ENCODE measurements at places on chromosomes 1 and 21.

GRCh38 chr1:33157131-33157530 lies 24.7 kb downstream of the TRIM62 start:
- no peak for DNase-seq

GRCh38 chr1:246333855-246334254 lies 173.2 kb downstream of the SMYD3 start:
- DNase-seq = no peak

- DNase-seq = no peak
These were observed at the start of gene TSTD1 for GRCh38 chr1:161038523-161039153. TSTD1 (minus strand) TSS chr1:161038964; CDS start chr1:161038889, 75 bp downstream.

DNA sequence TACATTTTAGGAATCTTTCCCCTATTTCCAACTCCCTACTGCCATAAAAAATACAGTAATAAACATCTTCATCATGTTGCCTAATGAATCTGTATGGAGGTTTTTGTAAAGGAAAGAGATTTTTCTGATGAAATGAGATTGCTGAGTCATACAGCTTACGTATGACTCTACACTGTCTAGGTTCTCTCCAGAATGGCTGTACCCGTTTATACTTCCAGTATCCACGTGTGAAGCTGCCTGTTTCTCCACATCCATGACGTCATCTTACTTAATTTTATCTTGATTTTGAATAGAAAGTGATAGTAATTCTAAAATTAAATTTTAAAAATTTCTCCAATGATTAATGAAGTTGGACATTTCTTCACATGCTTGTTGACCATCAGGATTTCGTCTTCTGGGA lies 103.7 kb downstream of the COQ8A start:
- DNase-seq = no peak

DNA sequence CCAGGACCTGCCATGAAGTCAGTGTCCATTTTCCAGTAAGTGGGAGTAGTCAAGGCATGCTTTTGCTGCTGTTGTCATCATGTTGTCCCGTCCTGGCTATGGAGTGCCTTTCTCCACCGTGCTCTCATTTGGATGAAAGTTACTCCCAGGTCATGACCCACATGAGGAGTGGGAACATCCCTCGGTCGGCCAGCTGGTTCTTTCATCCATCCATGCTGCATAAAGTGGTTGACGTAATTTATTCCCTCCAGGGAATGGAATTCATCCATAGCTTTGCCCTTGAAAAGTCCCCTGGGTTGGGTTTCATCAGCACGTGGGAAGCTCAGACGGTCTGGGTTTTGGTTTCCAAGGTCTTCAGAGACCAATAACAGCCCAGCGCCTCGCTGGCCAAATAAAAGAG lies 11.6 kb downstream of the PLA2G2A start:
- DNase-seq = no peak

DNA sequence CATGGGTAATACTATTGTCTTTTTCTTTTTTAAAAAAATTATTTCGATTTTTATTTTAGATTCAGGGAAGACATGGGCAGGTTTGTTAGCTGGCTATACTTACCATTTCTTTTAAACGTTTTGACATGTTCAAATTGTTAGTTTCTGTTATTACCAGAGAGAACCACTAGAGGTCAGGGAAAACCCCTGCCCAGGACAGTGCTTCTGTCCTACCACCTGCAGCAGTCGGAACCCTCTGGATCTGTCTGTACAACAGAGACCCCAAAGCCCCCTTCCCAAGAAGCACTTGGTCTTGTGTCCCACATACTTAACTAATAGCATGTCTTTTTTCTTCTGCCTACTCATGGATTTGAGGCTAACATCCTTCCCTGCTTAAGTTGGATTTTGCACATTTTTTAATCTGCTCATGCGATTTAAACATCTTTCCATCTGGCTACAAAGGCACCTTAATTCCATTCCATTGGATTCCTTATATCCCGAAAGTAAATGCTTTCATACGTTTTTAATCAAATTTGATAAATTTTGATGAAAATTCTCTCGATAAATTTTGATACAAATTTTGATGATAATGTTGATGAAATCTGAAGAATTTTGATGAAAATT lies 10.0 kb upstream of the C1orf115 start:
- peak; percentile 17 for DNase-seq

DNA sequence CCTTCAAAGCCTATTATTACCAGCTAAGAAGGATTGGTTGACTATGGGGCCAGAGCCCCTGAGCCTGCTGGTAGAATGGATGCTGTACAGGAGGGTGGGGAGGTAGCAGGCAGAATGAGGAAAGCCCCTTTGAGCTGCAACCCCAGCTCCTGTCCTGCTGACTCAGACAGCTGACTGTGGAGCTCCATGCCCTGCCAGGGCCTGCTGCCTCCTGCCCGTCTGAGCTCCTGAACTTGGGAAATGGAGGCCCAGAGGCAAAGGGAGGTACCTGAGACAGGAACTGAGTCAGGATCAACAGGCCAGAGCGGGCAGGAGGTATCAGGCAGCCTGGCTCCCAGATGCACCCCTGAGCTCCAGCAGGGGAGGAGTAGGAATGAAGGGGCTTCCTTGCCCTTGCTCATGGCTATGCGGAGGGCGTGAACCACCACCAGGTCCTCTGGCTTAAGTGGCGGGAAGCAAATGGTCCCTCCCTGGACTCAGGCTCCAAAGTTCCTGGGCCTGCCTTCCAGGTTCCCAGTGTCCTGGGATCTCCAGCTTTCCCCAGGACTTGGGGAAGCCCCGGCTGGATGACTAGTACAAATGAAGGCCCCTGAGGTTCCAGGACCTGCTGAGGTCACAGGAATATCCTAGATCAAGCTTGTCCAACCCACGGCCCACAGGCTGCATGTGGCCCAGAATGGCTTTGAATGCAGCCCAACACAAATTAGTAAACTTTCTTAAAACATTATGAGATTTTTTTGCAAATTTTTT lies 3.9 kb upstream of the SFN start:
- no peak for DNase-seq

DNA sequence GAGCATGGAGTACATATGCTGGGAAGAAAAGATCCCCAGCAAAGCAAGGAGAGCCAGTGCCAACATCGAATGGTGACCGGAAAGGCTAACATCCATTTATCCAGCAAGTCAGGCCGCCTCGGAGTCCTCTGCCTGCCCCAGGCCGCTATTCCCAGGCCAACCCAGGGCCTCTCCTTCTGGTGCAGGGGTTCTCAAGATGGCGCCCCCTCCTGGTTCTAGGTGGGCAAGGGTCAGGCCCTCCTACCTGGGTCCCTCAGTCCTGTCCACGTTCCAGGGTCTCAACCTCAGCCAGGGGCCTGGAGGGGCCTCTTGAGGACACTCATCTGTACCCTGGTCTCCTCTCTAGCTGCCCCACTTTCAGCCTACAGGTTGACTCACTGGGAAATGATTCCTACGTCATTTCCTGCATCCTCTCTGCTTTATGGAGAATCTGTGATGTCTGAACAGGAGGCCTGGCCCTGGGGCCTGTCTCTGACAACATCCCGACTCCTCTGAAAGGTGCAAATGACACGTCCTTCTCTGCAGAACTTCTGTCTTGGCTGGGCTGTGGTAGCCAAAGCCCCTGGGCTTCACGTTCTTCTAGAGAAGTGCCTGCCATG lies 145.3 kb downstream of the PSMG1 start:
- no peak for DNase-seq

DNA sequence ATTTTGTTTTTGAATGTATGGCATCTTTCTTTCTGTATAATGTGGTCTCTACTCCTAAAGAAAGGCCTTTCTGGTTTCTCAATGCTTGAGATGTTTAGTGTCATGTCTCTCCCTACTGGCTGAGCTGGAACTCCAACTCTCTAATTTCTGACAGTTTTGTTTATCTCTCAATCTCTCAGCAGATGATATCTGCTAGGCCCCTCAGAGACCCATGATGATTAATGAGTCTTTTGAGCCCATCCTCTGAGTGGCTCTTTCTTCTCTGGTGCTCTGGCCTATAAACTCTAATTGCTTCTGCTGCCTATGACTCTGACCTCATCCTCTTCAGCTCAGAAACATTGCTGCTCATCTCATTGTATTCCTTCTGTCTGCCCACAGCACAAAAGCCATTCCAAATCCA lies 46.6 kb downstream of the CRB1 start:
- no peak for DNase-seq

- no peak for DNase-seq
These were observed 18.4 kb downstream of the YIPF1 start for GRCh38 chr1:53871221-53871620.

GRCh38 chr1:24189528-24189927 lies 2.4 kb upstream of the IFNLR1 start:
- DNase-seq = peak; percentile 97

DNA sequence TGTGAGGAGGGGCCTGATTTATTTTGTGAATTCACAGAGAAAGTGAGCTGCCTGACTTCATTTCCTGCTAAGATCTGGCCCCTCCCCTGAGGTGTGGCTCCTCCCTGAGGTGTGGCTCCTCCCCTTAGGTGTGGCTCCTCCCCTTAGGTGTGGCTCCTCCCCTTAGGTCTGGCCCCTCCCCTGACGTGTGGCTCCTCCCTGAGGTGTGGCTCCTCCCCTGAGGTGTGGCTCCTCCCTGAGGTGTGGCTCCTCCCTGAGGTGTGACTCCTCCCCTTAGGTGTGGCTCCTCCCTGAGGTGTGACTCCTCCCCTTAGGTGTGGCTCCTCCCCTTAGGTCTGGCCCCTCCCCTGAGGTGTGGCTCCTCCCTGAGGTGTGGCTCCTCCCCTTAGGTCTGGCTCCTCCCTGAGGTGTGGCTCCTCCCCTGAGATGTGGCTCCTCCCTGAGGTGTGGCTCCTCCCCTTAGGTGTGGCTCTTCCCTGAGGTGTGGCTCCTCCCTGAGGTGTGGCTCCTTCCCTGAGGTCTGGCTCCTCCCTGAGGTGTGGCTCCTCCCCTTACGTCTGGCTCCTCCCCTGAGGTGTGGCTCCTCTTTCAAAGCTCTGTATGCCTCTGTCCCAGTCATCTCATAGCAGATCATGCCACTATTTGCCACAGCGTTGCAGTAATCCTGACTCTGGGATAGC lies 26.9 kb upstream of the LRRC3 start:
- DNase-seq = peak; percentile 47

DNA sequence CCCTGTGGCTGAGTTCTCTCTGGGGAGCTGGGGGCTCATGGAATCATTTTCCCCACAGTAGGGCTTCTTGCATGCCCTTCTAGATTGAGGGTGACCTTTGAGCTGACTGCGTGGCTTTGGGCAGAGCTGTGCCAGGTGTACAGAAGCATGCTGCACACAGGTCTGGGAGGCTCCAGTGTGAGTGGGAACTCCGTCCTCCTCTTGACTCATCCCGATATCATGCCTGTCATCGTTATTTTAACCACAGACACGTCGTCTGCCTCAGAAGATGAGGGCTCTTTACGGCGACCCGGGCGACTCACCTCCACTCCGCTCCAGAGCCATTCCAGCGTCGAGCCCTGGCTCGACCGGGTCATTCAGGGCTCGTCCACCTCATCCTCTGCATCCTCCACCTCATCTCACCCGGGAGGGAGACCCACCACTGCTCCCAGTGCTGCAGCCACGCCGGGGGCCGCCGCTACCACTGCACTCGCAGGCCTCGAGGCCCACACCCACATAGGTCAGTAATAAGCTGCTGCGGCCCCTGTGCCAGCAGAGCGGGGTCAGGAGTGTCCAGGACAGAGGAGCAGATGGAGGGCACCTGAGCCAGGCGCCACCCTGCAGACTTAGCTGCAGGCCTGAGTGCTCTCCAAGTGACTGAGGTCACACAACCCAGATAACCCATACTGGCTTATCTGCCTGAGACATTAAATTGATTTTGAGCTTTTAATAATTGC lies 39.8 kb downstream of the DIP2A start:
- no peak for DNase-seq

DNA sequence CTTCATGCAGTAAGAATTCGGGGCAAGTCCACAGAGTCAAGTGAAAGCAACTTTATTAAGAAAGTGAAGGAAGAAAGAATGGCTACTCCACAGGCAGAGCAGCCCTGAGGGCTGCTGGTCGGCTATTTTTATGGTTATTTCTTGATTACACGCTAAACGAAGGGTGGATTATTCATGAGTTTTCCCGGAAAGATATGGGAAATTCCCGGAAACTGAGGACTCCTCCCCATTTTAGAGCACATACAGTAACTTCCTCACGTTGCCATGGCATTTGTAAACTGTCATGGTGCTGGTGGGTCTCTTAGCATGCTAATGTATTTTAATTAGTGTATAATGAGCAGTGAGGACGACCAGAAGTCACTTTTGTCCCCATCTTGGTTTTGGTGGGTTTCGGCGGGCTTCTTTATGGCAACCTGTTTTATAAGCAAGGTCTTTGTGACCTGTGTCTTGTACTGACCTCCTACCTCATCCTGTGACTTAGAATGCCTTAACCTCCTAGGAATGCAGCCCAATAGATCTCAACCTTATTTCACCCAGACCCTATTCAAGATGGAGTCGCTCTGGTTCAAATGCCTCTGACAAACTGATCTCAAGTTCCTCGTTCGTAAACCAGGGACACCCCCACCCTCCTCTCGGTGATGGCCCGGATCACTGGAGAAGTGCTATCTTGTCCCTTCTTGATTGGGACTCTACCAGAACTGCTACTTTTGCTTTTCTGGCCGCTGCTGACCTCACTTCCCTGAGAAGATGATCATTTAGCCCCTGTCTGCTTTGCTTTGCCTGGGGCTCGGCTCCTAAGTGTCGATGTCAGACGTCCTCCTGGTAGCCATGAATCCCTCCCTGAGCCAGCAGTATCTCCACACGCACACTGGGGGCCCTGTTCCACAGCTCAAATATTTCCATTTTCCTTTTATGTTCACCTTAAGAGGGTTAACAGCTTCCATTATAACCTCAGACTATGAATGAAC lies 48.8 kb downstream of the CLSTN1 start:
- DNase-seq = no peak

- no peak for DNase-seq
These were observed 242.5 kb upstream of the AJAP1 start for GRCh38 chr1:4411862-4412261.

GRCh38 chr1:93864175-93864574 lies 14.8 kb downstream of the DNTTIP2 start:
- DNase-seq = no peak

Data from MV-4-11 (cell line).